ENCODE measurements at places on chromosomes 7 and 10. TPM values are rescaled to one million over a fixed set of nuclear protein-coding genes. Genes with fewer than 3 reads are reported as not detected.

GRCh38 chr7:90613088-90613498 is 17.0 kb downstream of the CDK14 start:
- H3K27ac ChIP-seq: no peak overlapping the region
- DNase-seq: no peak
- no peak overlapping the region for H3K4me3 ChIP-seq
- H3K36me3 ChIP-seq: no peaks in the 10 kb centered on the region
- H3K4me1 ChIP-seq: no peaks in the 10 kb centered on the region

DNA sequence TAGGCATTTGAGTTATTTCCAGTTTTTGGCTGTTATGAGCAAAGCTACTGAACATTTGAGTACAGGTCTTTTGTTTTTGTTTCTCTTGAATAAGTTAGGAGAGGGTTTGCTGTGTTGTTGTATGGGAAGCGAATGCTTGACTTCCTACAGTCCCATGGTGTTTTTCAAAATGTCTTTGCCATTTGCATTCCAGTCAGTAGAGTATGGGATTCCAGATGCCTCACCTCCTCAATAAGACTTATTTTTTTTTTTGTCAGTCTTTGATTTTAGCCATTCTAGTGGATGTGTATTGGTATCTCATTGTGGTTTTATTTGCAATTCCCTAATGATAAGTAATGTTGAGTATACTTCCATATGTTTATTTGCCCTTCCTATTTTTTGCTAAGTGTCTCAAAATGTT is 19.4 kb downstream of the CDK13 start:
- H3K27me3 ChIP-seq: no peaks in the 10 kb centered on the region
- no peak overlapping the region for H3K4me3 ChIP-seq
- H3K27ac ChIP-seq: no peak overlapping the region
- H3K36me3 ChIP-seq: no peaks in the 10 kb centered on the region

DNA sequence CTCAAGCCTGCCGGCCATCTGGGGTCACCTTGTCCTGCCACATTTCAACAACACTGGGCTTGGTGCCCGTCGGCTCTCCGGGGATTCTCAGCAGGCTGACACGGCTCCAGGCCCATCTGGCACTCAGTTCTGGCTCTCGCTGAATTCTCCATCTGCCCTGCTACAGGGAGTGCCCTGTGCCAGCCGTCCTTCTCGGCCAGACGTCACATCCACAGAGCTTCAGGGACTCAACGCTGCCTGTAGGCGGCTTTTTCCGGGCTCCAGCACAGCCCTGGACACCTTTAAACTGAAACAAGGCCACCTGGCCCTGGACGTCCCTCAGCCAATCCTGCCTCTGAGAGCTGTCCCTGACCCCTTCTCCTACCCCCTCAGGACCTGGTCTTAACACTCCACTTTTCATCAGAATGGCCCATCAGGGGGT is 43.0 kb downstream of the TMEM130 start:
- no peaks in the 10 kb centered on the region for H3K36me3 ChIP-seq
- H3K4me3 ChIP-seq: no peak overlapping the region
- H3K27me3 ChIP-seq: no peaks in the 10 kb centered on the region
- H3K4me1 ChIP-seq: no peaks in the 10 kb centered on the region

GRCh38 chr10:78905015-78905956 is 163.5 kb upstream of the ZMIZ1 start:
- H3K36me3 ChIP-seq: no peaks in the 10 kb centered on the region
- DNase-seq: peak; percentile 7
- peaks cover 4% of the 10 kb centered on the region for H3K4me1 ChIP-seq
- H3K27ac ChIP-seq: no peak overlapping the region
- H3K4me3 ChIP-seq: no peak overlapping the region

- H3K4me1 ChIP-seq: no peaks in the 10 kb centered on the region
- H3K4me3 ChIP-seq: no peak overlapping the region
- H3K27ac ChIP-seq: no peak overlapping the region
- no peak for DNase-seq
- H3K36me3 ChIP-seq: no peaks in the 10 kb centered on the region
These were observed 67.8 kb upstream of the ATP6V0A4 start for GRCh38 chr7:138865843-138866242.

DNA sequence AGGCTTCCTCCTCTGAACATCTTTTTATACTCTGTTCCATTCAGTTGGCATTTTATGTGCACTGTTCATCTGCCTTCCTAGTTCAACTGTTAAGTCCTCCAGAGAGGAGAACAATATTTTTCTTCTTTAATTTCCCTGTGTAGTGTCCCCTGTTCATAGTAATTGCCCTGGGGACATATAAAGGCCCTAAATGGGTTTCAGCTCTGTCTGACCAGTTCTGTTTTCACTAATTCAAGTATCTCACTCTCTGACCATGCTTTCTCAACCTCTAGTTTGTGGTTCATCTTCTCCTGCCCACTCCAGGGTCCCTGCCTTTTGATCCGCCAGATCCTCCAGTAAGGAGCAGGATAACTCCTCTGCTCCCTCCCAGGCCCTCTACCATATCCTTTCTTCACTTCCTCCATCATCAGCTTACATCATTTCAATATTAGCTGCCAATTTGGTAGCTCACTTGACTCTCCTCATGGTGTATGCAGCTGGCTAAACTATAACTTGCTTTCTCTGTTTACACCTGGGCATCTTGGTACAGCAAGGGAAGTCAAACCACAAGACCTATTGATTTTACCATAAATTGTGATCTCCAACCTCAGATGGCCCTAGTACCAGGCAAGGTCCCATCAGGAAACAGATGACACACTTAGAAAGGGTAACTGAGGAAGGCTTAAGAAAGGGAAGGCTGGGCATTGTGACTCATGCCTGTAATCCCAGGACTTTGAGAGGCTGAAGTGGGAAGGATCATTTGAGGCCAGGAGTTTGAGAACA is 17.7 kb upstream of the C10orf67 start:
- no peak overlapping the region for H3K27ac ChIP-seq
- no peaks in the 10 kb centered on the region for H3K4me1 ChIP-seq
- H3K4me3 ChIP-seq: no peak overlapping the region
- no peaks in the 10 kb centered on the region for H3K27me3 ChIP-seq
- no peaks in the 10 kb centered on the region for H3K36me3 ChIP-seq

GRCh38 chr10:11246752-11247467 is 229.2 kb downstream of the CELF2 start:
- H3K4me3 ChIP-seq: no peak overlapping the region
- H3K27ac ChIP-seq: no peak overlapping the region
- no peaks in the 10 kb centered on the region for H3K36me3 ChIP-seq
- no peaks in the 10 kb centered on the region for H3K27me3 ChIP-seq

- no peak overlapping the region for H3K4me3 ChIP-seq
- H3K27me3 ChIP-seq: no peaks in the 10 kb centered on the region
- no peaks in the 10 kb centered on the region for H3K36me3 ChIP-seq
- no peak overlapping the region for H3K27ac ChIP-seq
- no peak for DNase-seq
These were observed 43.2 kb upstream of the GDF10 start for GRCh38 chr10:47256751-47257336.

DNA sequence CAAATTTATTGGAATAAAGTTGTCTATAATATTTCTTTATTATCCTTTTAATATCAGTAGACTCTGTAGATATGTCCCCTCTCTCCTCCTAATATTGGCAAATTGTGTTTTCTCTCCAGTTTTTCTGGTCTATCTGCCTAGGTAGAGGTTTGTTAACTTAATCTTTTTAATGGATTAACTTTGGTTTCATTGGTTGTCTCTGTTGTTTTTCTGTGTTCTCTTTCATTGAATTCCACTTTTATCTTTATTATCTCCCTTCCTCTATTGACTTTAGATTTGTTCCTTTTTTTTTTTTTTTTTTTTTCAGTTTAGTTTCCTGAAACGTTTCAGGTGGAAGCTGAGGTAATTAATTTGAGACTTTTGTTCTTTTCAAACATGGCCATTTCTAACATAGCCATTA is 10.6 kb downstream of the PLEKHS1 start:
- no peaks in the 10 kb centered on the region for H3K27me3 ChIP-seq
- H3K36me3 ChIP-seq: no peaks in the 10 kb centered on the region
- no peak overlapping the region for H3K27ac ChIP-seq
- no peak overlapping the region for H3K4me3 ChIP-seq

DNA sequence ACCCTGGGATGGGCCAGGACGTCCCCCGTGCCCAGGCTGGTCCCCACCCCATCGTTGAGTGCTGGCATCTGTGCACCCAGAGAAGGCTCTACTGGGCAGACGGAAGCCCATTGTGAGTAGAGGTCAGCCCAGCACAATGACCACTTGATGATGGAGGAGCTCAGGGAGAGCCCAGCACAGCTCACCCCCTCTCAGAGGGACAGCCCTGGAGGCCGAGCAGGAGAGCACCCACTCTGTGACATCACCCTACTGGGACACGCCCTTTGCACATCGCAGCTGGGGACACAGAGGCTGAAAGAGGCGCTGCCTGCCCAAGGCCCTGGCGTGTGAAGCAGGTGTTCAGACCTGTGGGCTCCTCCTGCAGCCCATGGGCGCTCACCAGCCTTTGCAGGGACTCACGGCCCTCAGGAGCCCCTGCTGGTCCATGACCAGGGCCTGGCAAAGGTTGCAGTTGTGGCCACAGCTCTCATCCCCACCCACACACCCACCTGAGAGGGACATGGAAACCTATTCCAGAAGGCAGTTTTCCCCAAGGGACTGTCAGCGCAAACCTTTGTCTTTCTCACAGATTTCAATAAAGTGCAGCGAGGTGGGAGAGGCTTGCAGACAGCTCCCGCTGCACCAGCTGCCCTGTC is 67.2 kb upstream of the PPP2R2D start:
- no peaks in the 10 kb centered on the region for H3K27me3 ChIP-seq
- H3K4me3 ChIP-seq: no peak overlapping the region
- peak; percentile 56 for DNase-seq
- no peaks in the 10 kb centered on the region for H3K36me3 ChIP-seq
- H3K4me1 ChIP-seq: no peaks in the 10 kb centered on the region

DNA sequence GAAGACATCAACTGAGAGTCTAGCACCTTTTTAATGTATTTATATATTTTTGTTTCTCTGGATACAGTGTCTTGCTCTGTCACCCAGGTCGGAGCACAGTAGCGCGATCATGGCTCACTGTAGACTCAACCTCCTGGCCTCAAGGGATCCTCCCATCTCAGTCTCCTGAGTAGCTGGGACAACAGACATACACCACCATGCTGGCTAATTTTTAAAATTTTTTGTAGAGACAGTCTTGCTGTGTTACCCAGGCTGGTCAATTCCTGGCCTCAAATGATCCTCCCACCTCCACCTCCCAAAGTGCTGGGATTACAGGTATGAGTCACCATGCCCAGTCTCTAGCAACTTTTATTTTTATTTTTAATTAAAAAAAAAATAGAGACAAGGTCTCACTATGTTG is 51.4 kb upstream of the ANLN start:
- H3K36me3 ChIP-seq: no peaks in the 10 kb centered on the region
- DNase-seq: no peak
- H3K4me1 ChIP-seq: no peaks in the 10 kb centered on the region
- H3K27me3 ChIP-seq: no peaks in the 10 kb centered on the region
- no peak overlapping the region for H3K27ac ChIP-seq
- H3K4me3 ChIP-seq: no peak overlapping the region

DNA sequence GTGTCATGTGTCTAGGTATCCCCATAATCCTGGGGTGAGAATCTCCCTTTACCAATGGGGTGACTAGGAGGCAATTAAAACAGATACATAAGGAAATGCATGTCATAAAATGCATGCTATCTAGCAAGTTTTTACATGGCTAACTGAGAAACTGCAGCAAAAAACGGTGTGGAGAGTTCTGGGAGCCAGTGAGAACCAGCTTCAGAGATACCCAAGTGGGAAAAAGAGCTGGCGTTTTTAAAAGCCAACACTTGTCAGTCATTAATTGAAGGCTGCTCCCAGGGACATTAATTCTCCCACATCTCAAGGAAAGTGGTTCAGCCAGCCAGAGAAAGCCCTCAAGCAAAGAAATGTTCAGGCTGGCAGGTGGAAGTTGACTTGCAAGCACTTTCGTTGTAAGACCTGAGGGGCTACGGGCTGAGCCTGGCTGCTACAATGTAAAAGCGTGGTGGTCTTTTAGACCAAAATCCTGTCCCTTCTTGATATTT is 28.1 kb downstream of the ST8SIA6 start:
- no peaks in the 10 kb centered on the region for H3K36me3 ChIP-seq
- no peak overlapping the region for H3K27ac ChIP-seq
- peak; percentile 66 for DNase-seq
- H3K27me3 ChIP-seq: no peaks in the 10 kb centered on the region
- no peak overlapping the region for H3K4me3 ChIP-seq
- no peaks in the 10 kb centered on the region for H3K4me1 ChIP-seq

Gene BEND7
- total RNA-seq: 37.9 TPM

Gene DNAJC1
- total RNA-seq: 33.4 TPM

Gene CLRN3
- 9.4 TPM for total RNA-seq

Gene TEX47
- total RNA-seq: not detected
